ENCODE measurements at places on chromosomes 6 and 20.

- peak; percentile 68 for DNase-seq
Measured at GRCh38 chr6:158408552-158409130, 96.4 kb downstream of the TULP4 start.

GRCh38 chr20:36351937-36352336, 45.8 kb downstream of the DLGAP4 start:
- no peak for DNase-seq

- DNase-seq: no peak
Measured at GRCh38 chr6:14640631-14641030, 523.1 kb downstream of the CD83 start.

DNA sequence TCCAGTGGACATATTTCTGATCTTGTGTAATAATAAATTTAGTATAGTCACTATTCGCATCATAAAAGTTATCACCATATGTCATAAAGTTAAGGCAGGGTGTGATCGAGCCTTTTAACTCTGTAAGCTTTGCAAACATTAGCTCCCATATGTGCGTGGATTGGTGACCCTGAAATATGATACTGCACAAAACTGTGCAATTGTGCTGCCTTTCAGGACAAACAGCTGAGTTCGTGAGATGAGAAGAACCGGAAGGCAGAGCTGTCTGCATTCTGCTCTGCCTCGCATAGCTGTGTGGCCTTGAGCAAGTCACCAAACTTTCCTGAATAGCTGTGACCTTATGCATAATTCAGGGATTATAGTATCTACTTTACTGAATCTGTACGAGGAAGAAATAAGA, 3.2 kb upstream of the PLEKHG1 start:
- DNase-seq: no peak

DNA sequence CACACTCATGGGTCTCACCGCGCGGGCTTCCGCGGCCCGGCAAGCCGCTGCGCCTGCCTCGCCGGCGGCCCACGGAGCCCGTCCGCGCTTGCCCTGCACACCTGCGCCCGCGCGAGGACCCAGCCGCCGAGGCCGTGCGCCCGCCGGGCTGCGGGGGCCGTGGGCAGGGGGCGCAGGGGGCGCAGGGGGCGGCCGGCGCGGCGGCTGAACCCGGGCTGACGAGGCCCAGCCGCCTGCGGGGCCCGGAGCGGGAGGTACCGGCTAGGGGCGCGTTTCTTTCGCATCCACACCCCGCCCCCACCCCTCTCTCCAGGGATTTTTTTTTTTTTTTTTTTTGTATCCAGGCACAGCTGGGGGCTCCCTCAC, 43.8 kb upstream of the OSTM1 start:
- DNase-seq: no peak

DNA sequence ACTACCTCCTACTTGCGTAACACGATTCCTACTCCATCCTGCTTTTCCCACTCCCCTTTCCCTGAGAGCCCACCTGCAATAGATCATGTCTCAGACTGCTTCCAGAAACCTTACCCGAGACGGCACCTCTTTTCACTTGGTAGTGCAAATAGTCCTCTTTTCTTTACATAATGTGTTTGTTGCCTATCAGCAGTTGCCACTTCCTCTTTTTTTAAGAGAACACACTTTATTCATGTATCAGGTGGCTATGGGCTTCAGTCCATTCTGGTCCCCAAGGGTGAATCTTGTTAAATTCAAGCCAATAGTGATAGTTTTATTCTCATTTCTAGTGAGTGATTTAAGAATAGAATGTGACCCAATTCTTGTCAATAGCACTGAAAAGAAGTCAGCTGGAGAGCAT, 57.7 kb upstream of the FERMT1 start:
- DNase-seq: no peak

- DNase-seq: no peak
Measured at GRCh38 chr6:36826520-36827227, 12.6 kb downstream of the CPNE5 start.

DNA sequence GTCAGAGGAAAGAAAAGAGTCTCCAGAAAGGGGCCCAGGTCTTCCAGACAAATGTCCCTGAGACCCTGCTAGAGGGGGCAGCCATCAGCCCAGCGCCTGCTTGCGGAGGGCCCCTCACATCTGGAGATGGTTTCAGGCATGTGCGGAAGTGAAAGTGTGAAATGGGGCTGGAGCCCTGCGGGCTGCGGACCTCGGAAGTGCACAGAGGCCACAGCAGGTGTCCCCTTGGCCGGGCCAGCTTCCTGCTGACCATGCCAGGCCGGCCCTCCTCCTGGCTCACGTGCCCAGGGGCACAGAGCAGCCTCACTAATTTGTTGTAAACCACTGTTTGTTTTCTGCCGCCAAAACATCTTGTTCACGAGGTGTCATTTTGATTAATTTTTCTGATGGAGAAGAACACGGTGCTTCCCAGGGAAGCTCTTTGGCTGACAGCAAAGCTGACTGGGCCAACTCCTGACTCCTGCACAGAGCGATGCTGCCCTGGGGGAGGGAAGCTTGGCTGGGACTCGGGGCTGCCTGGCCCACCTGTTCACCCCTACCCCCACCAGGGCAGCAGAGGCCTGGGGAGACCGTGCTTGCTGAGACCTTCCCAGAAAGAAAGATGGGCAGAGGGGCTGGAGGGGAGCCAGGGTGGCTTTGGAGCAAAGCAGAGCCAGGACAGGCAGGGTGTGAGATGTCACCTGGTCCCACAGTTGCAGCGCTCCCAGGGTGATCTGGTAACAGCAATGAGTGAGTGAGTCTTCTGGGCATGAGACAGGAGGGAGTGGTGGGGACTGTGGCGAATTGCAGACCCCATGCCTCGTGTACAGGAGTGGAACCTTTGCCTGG, 54.2 kb downstream of the BCAS4 start:
- DNase-seq: no peak

GRCh38 chr6:65350530-65350929, 356.5 kb downstream of the EYS start:
- no peak for DNase-seq

DNA sequence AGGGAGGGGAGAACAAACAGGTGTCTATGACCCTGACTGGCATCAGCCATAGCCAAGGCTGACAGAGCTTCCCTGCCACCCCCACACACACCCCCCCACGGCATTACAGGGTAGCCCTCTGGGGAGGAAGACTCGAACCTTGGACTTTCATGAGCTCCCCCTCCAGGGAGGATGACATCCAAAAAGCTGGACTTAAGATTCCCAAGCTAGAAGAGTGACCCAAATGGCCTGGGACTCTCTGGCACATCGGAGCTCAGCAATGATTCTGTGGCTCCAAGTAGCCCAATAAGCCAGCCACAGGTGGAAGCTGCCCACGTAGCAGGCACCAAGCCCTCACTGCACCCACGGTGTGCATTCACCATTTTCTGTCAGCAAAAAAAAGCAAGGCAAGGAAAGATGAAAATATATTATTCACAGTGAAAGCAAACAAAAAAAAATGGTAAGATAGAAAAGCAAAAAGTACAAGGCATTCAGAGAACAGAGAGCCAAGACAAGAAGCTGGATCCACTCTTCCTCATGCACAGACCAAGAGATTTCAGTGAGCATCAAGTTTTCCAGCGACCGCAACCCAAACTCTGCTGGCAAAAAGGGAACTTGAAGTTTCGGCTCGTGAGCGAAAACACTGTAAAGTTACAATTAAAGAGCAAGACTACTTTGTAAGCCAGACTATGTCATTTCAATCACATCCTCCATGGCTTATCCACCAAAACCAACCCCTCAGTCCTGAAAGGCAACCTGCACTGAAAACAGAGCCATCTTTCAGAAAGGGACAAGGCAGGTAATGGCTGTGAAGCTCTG, 10.9 kb downstream of the JAG1 start:
- no peak for DNase-seq

- no peak for DNase-seq
Measured at GRCh38 chr20:50876816-50877215, 54.4 kb downstream of the ADNP start.

- no peak for DNase-seq
Measured at GRCh38 chr20:56371977-56372376, 13.2 kb downstream of the FAM210B start.

GRCh38 chr20:9981829-9982228, 53.0 kb upstream of the ANKEF1 start:
- no peak for DNase-seq

- DNase-seq: no peak
Measured at GRCh38 chr6:23280437-23280836, 711.1 kb downstream of the HDGFL1 start.

GRCh38 chr6:22254886-22255285, 42.0 kb downstream of the PRL start:
- no peak for DNase-seq

GRCh38 chr6:145367149-145367548, 368.2 kb downstream of the EPM2A start:
- DNase-seq: no peak

DNA sequence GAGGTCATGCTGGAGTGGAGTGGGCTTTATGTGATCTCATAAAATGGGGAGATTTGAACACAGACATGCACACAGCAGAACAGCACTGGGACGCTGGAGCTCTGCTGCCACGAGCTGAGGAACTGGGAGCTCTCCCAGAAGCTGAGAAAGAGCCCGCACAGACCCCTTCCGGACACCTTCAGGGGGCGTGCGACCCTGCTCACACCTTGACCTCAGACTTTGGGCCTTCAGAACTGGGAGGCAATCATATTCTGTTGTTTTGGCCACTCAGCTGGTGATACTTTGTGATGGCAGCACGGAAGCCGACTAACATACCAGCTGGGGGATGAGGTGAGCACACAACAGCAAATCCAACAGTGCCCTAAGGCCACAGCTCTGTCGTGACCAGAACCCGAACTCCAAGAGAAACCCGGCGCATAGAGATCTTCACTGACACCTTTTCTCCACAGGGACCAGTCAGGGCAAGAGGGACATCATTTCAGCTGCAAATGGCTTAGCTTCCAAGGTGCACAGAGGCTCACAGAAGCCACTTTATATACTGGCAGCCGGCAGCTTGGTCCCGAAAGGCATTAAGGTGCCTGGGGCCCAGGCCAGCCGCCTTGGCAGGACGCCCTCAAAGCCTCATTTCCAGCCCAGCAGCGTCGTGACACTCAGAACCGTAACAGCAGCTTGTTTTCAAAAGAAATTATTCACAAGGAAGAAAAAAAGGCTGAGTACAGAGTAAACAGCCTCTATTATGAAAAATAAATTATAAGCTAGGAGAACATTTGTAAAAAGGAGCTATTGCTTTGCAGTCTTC, 89.3 kb downstream of the RNASET2 start:
- DNase-seq: no peak

Data from AG08395 (cell line).